ENCODE measurements at places on chromosomes 12 and 14.

DNA sequence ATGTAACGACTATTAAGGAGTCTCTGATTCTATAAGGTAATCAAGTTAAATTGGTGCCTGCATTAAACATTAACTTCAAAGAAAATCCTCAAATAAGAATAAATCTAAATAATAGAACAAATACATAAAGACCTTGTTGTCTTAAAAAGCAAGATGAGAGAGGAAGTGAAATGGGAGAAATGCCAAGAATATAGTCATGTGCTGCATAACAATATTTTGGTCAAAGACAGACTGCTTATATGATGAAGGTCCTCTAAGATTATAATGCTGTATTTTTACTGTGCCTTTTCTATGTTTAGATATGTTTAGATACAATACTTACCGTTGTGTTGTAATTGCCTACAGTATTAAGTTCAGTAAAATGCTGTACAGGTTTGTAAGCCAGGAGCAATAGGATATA lies 213.6 kb downstream of the C12orf42 start:
- no peak for DNase-seq

- no peak for DNase-seq
Observed at GRCh38 chr12:48972952-48973483, 1.5 kb upstream of the WNT10B start.

DNA sequence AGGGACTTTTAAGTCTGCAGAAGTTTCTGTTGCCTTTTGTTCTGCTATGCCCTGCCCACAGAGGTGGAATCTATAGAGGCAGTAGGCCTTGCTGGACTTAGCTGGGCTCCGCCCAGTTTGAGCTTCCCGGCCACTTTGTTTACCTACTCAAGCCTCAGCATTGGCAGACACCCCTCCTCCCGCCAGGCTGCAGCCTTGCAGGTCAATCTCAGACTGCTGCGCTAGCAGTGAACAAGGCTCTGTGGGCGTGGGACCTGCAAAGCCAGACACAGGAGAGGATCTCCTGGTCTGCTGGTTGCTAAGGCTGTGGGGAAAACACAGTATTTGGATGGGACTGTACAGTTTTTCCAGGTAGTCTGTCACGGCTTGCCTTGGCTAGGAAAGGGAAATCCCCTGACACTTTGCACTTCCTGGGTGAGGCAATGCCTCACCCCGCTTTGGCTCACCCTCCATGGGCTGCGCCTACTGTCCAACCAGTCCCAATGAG lies 43.7 kb downstream of the CCDC59 start:
- DNase-seq, result no peak

DNA sequence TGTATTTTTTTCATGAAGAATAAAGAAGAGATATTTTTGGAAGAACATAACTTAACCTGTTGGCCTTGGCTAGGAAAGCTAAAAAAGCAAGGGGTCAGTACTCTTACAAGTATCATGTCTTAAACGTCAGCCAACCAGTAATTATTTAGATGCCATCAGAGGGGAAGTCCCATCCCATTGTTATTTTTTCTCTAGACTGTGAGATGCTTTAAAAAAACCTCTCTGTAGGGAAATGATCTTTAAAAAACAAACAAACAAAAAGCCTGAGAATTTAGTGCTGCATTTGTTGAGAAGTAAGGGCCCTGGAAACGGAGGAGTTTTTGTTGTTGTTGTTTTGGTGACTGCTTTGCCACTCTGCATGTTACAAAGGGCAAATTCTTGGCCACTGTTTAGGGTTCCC lies 474.0 kb downstream of the ZFP36L1 start:
- DNase-seq, result no peak

DNA sequence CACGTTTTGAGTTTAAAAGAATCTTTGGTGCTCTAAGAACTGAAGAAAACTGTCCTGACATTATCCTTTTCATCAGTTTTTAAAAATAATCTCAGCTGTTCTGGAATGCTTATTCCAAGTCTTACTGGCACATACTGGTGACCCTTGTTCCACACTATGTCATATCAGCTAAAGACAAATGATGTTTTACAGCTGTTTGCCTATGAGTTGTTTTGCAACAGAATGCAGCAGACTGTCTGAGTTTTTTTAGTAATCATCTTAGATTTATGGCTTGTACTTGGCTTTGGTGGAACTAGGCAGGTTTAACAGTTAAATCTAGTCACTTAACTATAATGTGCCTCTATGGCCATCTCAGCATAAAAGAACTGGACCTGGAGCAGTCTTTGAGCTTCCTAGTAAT lies 91.6 kb upstream of the GRIN2B start:
- no peak for DNase-seq

DNA sequence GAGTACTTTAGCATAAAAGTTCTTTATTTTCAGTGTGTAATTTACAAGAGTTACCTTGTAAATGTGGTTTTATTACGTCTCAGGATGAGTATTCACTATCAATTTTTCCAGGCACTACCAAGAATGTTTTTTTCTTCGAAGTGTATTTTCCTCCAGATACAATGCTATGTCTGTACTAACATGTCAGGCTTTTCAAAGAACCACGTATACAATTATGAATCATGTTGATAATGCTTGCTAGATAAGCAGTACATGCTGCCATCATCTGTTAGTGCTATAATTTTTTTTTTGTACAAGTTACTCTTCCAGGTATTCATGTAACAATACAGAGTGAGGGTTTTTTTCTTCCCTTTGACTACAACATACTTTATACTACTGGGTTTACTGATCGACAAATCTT lies 5.6 kb upstream of the KANSL2 start:
- no peak for DNase-seq

GRCh38 chr12:57342207-57342691 lies 88.6 kb downstream of the R3HDM2 start:
- DNase-seq, result no peak

DNA sequence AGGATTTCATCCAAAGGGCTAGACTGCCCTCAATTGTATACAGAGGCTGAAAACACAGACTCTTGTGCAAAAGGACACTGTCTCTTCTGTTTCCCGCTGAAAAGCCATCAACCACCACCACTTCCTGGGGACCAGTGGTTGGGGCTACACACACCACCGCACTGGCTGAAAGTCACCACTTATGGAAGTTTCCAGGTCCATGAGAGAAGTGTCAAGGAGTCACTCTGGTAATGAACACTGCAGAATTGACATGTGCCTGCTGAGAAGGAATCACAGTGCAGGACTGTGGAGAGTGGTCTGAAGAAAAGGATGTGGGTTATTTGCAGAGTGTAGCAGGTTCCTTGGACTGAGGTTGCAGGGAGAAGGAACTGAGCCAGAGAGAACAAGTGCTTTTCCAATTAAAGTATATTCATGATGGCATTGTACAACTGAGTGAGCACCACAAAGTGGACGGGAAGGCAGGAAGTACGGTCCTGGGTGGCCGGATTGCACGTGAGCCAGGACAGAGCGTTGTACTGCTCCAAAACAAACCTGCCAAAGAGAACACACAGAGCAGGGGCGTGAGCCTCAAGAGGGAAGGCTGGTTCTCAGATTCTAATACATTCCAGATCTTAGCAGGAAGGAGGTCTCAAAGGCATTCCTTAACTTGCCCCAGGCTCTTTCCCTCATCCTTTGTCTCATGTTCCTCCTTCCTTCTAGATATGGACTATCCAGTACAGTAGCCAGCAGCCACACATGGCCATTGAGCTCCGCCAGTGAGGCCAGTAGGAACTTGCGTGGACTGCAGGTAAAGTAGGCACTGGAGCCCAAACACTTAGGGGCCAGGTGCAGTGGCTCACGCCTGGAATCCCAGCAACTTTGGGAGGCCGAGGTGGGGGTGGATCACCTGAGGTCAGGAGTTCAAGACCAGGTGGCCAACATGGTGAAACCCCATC lies 316.4 kb downstream of the MED13L start:
- no peak for DNase-seq

GRCh38 chr12:127416796-127417195 lies 850.2 kb upstream of the TMEM132C start:
- DNase-seq, result no peak

DNA sequence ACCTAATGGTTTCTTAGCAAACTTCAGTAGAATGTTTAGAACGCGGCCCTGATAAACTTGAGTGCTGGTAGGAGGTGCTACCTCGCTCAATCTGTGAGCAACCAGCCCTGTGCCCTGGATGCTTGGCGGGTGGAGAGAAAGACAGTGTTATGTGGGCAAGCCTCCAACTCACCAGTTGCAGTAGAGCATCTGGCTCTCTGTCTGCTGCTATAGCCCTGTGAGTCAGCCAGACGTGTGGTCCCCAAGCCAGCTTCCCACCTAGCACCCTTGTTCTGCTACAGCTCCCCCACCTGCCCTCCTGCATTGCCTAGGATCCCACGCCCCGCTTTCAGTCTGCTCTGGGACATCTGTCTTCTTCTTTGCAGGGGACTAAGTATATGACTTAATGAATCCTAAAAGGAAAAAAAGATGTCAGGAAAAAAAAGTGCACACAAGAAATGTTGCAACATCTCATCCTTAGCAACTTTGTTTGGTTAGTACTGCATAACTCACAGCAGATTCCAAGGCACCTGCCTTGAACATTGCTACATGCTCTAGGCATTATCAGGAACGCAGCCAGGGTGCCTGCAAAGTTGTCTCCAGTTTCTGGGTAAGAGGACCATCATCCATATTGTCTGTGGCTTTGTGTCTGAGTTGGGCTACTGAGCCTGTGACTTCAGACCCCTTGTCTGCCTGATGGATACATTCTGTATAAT lies 13.6 kb downstream of the SNRNP35 start:
- DNase-seq, result no peak

DNA sequence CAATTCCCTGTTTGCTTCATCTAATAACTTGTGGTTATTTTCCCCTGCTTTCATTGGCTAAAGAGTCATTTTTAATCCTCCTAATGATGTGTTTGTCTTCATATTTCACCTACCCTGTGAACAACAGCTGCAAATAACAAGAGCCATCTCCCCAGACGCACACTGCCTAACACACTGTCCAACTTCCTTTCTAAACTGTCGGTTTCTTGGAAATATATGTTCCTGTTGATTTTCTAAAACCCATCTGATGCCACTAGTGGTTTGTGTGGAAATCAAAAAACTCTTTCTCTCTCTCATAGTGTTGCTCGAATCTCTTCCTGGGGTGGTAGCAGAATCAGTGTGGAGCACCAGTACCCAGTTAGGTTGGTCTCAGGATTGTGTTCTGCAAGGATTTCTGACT lies 226.9 kb downstream of the EPS8 start:
- DNase-seq, result no peak

DNA sequence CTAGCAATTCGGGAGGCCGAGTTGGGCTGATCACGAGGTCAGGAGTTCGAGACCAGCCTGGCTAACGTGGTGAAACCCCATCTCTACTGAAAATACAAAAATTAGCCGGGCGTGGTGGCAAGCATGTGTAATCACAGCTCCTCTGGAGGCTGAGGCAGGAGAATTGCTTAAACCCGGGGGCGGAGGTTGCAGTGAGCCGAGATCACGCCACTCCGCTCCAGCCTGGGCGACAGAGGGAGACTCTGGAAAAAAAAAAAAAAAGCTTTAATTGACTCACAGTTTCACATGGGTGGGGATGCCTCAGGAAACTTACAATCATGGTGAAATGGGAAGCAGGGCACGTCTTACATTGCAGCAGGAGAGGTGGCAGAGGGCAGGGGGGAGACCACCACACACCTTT lies 30.6 kb upstream of the SLC2A3 start:
- DNase-seq, result no peak

DNA sequence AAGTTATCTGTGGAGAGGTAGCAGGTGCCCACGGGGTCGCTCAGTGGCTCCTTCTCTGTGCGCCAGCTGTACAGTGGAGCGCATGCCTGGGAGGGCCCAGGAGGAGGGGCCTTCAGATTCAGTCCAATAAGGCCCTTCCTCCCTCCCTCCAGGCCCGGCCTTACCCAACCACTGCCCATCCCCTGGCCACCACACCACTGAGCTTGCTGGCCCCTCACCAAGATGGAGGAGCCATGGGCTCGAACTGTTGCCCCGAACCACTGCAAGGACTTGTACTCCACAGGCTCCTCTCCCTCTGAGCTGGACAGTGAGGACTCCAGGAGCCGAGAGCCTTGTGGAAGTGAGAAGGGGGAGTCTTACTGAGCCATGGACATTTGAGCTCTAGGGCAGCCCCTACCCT lies 9.8 kb downstream of the ITGA5 start:
- no peak for DNase-seq

- no peak for DNase-seq
Observed at GRCh38 chr14:39015964-39016577, 87.0 kb downstream of the SEC23A start.

DNA sequence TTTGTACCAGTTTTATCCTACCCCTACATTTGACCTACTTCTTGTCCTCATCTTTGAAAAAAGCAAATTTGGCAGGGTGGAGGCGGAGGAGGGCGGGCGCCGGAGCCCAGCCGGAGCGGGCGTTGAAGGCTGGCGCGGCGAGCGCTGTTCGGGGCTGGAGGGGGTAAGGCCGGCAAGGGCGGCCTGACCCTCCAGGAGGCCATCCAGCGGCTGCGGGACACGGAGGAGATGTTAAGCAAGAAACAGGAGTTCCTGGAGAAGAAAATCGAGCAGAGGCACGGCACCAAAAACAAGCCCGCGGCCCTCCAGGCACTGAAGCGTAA lies 27.2 kb downstream of the FBXO34 start:
- no peak for DNase-seq

DNA sequence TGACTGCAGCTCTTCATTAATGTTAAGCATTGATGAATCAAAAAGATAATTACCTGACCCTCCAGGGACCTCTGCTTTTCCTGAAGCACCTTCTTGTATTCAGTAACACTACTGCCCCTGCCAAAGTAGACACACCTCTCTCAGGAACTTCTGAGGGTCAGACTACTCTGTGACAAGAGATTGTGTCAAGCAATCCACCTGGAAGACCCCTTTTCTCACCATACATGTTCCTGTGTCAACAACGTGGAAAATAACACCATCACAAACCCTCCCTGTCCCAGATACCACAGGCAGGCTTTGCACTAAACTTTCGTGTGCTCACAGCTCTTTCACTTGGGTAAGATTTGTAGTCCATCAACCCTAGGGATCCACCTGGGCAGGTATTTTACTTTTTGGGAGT lies 13.2 kb downstream of the KRT76 start:
- DNase-seq, result no peak

- no peak for DNase-seq
Observed at GRCh38 chr12:22283006-22283506, 51.5 kb downstream of the ST8SIA1 start.

DNA sequence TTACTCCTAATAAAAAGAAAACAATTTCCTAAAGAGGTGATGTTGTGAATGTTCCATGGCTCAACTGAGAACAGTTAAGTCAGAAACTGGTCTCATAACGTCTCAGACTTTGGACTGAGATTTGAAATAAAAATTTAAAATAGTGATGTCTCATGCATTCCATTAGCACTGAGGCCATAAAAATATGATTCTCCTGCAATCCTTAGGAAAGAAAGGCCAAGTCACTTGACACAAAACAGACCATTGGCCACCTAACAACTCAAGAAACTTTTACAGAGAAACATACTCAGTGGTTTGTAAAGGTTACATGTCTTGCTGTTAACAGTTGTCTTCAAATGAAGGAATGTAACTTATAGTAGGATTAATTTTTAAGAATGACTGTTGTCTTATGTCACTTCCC lies 58.1 kb downstream of the STAB2 start:
- DNase-seq, result no peak

DNA sequence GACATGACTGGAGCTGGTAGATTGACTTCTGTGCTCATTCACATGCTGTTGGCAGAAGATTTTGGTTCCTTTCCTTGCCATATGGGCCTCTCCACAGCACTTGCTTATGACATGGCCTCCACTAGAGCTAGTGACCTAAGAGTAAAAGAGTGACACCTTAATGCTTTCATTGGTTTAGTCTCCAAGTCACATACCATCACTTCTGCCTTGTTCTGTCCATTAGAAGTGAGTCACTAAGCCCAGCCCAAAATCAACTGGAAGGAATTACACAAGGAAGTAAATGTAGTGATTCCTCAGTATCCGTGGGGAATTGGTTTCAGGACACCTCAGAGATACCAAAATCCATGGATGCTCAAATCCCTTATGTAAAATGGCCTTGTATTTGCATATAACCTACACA lies 81.3 kb downstream of the PPHLN1 start:
- no peak for DNase-seq

All from effector memory CD4-positive, alpha-beta T cell (primary cell).